ENCODE measurements at places on chromosomes 3 and 15. TPM values are rescaled to one million over a fixed set of nuclear protein-coding genes. Genes with fewer than 3 reads are reported as not detected.

DNA sequence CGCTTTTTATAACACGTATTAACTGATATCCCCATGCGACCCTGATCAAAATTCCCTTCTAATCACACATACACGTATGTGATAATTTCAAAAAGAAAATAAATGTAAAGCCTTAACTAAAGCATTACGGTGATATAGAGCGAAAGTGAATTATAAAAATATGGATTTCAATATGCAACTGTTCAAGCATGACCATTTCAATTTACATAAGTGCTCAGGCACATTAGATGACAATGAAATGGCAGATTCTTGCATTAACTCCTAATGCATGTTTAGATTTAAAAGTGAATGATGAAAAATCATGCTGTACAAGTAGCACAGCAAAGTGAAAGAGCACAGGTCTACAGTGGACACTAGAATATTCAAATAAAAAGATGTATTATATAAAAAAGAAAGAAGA is 140.1 kb downstream of the MYLK start:
- no peak for DNase-seq

- no peak for DNase-seq
Measured at GRCh38 chr3:135896613-135897012, 68.9 kb upstream of the PPP2R3A start.

DNA sequence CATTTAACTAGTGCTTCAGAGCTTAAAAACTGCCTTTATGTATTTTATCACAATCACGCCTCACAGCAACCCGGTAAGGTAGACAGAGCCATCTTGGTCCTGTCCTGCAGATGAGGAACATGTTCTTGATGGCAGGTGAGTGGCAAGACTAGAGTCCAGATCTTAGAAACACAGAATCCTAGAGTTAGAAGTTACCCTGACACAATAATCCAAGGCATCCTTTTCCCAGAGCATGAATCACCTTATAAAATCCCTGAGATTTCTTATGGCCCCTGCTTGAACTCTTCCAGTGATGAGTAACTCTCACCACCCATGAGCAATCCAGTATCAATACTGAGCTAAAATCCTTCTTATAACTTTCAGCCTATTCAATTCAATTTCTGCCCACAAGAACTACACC is 16.9 kb downstream of the POPDC2 start:
- DNase-seq: no peak

DNA sequence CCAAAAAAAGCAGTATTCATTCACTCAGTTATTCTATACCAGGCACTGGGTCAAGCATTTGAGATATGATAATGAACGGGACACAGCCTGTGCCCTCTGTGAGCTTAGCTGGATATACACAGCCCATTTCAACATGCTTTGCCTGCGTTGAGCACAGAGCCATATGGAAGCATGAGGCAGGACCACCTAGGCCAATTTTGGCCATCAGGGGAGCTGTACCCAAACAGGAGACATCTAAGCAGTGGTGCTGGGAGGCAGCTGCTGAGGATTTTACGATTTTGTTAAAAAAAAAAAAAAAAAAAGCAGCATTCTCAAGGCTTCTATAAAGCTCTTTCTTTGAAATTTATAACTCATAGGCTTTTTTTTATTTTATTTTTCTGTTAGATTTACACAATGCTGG is 87.2 kb upstream of the SLC2A2 start:
- no peak for DNase-seq

Gene ATOSA
- 65.2 TPM for total RNA-seq

Gene GABRR3
- not detected for total RNA-seq

- no peak for DNase-seq
Measured at GRCh38 chr15:32685576-32685975, 32.2 kb upstream of the GREM1 start.

GRCh38 chr15:36590838-36591237 is 11.4 kb downstream of the CDIN1 start:
- DNase-seq: no peak

DNA sequence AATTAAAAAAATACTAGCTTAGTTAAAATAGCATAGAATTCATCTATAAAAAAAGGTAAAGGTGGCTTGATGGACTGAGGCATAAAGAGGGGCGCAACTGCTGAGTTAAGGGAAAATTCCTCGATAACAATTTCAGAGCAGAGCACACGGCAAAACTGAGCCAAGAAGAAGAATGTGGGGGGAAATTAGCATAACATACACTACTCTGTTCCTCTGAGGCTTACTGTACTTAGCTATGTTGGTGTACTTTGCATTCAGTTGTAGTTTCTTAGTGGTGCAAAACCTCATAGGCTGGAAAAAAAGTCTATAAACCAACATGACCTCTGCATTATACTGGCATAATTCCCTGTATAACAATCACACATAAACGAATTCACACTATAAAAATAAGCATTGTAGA is 357.9 kb upstream of the LRRC3B start:
- DNase-seq: no peak

GRCh38 chr3:49593041-49593440 is 38.8 kb downstream of the BSN start:
- DNase-seq: no peak

- no peak for DNase-seq
Measured at GRCh38 chr3:126267169-126267975, 87.0 kb upstream of the ALDH1L1 start.

- DNase-seq: no peak
Measured at GRCh38 chr3:42421818-42422796, 11.7 kb upstream of the LYZL4 start.

DNA sequence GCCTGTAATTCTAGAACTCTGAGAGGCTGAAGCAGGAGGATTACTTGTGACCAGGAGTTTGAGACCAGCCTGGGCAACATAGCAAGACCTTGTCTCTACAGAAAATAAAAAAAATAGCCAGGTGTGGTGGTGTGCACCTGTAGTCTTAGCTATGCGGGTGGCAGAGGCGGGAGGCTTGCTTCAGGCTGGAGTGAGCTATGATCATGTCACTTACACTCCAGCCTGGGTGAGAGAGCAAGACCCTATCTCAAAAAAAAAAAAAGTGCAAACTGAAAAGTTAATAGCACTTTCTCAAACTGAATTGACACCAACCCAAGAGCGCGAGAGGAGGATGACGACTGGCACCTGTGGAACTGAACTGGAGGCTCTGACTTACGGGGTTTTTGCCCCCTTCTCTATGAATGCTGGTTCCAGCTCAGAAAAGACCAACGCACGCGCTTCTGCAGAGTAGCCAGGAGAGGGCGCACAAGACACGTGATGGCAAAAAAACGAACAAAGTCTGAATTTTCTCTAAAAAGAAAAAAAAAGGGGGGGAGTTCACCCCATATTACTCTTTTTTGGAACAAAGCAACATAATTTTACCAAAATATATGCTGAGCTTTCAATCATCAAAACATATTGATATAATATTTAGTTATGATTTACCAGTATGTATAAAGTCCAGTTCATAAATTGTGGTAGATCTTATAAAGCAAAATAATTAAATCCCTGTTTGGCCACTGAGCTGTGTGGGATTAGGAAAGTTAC is 23.7 kb downstream of the CFAP92 start:
- peak; percentile 85 for DNase-seq

GRCh38 chr3:144760831-144761230 is 789.2 kb downstream of the DIPK2A start:
- no peak for DNase-seq

Gene NMNAT3
- total RNA-seq: 12.5 TPM

DNA sequence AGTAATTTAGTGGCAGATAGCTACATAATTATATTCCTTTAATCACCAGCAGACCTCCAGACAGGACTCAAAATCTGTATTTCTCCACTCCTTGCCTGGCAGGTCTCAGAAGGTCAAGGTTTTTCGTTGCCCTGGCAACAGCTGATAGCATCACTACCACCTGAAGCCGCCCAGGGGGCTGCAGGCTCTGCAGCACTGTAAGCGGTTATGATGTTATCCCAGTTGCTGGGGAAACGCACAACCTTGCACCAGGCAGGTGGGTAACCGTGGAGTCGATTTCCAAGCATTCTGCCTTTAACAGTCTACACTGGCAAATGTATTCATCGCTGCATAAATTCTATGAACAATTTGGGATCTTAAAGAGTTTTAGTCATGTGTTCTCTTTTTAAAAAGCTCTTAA is 756.3 kb downstream of the NTRK3 start:
- no peak for DNase-seq

Gene ATP13A5
- not detected for total RNA-seq

- no peak for DNase-seq
Measured at GRCh38 chr15:69990566-69991421, 106.9 kb downstream of the TLE3 start.

DNA sequence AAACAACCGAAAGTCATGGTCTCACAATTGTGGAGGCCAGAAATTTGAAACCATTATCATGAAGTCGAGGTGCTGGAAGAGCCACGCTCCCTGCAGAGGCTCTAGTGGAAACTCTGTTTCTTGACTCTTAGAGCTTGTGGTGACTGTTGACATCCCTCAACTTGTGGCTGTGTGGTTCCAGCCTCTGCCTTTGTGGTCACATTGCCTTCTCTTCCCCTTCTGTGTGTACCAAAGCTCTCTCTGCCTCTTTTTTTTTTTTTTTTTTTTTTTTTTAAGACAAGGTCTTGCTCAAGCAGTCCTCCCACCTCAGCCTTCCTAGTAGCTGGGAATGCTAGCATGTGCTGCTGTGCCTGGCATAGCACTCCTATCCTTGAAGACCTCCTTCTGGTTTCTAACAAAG is 48.7 kb upstream of the CRTC3 start:
- DNase-seq: no peak

- peak; percentile 55 for DNase-seq
Measured at GRCh38 chr3:46908294-46908985, 30.9 kb downstream of the PTH1R start.

DNA sequence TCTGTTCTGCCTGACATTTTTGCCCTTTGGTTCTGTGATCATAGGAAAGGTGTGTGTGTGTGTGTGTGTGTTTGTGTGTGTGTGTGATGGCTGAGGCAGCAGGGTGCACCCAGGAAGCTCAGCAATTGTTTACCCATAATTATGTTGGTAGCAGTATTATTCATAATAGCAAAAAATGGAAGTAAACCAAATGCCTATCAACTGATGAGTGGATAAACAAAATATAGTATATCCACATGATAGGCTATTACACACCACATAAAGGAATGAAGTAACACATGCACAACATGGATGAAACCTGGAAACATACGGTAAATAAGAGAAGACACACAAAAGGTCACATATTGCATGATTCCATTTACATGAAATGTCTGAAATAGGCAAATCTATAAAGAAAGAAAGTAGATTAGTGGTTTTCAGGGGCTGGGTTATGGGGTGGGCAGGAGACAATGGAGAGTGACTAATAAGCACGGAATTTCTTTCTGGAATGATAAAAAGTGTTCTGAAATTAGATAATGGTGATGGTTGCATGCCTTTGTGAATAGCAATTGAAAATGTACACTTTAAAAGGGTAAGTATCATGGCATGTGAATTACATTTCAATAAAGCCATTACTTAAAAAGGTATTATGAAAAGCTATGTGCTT is 167.2 kb downstream of the POLR2M start:
- DNase-seq: no peak

- no peak for DNase-seq
Measured at GRCh38 chr3:164620423-164620822, 457.9 kb downstream of the SI start.

GRCh38 chr15:49495993-49496753 is 73.1 kb downstream of the FGF7 start:
- no peak for DNase-seq

GRCh38 chr3:127073941-127074820 is 91.3 kb downstream of the PLXNA1 start:
- peak; percentile 64 for DNase-seq

DNA sequence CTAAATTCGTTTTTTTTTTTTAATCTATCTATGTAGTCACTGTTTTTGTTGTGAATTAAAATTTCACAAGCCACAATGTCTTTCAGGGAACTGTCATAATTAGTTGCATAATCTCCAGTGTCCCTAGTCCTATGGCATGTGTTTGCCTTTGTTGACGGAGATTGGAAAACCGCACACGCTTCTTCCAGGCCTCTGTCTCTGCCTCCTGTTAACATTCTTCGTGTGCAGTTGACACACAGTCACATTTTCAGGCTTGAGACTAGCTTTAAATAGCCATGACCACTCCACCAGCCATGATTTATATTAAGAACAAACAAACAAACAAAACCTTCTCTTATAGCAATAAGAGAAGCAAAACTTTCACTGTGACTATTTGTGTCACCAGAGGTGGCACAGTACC is 139.8 kb downstream of the DUT start:
- no peak for DNase-seq

GRCh38 chr3:41265011-41265545 is 65.8 kb downstream of the CTNNB1 start:
- DNase-seq: no peak

DNA sequence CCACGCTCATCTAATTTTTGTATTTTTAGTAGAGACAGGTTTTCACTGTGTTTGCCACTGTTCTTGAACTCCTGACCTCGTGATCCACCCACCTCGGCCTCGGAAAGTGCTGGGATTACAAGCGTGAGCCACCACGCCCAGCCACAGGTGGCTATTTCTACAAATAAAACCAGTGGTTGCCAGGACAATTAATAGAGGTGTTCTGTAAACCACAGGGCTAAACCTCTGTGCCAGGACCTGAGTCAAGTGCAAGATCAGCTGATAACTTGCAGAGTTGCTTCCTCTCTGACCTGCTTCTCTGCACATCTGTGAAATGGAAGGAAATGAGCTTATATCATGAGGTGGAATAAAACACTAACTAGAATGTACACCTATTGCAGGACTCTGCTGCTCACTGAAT is 72.8 kb downstream of the CD200R1L start:
- no peak for DNase-seq

Gene UBA3
- total RNA-seq: 65.6 TPM

Gene IL17RB
- 0.30 TPM for total RNA-seq

GRCh38 chr15:63288342-63288741 is 10.9 kb downstream of the APH1B start:
- DNase-seq: no peak

GRCh38 chr3:172581757-172582166 is 58.5 kb upstream of the TNFSF10 start:
- DNase-seq: no peak

- DNase-seq: no peak
Measured at GRCh38 chr15:99122831-99123712, 18.2 kb downstream of the SYNM start.

Gene ASB7
- total RNA-seq: 16.4 TPM

GRCh38 chr3:123723522-123724168 is 138.8 kb upstream of the HACD2 start:
- DNase-seq: no peak

GRCh38 chr3:130316169-130316568 is 29.3 kb upstream of the COL6A5 start:
- no peak for DNase-seq

Gene MAN2C1
- 226 TPM for total RNA-seq

Gene AMIGO3
- total RNA-seq: 0.23 TPM

GRCh38 chr3:174229916-174230315 is 629.2 kb upstream of the NAALADL2 start:
- DNase-seq: no peak

GRCh38 chr3:10383850-10384248 is 62.9 kb upstream of the SEC13 start:
- DNase-seq: peak; percentile 34

Gene NR2E3
- total RNA-seq: not detected

- peak; percentile 90 for DNase-seq
Measured at GRCh38 chr15:90063770-90064247, 38.5 kb downstream of the IDH2 start.

GRCh38 chr3:156548041-156548687 is 6.8 kb downstream of the SSR3 start:
- DNase-seq: no peak
